Glutamatergic neuron (in vitro differentiated cells): ENCODE measurements at places on chromosomes 2 and 18. TPM values are rescaled to one million over a fixed set of nuclear protein-coding genes. Genes with fewer than 3 reads are reported as not detected.

DNA sequence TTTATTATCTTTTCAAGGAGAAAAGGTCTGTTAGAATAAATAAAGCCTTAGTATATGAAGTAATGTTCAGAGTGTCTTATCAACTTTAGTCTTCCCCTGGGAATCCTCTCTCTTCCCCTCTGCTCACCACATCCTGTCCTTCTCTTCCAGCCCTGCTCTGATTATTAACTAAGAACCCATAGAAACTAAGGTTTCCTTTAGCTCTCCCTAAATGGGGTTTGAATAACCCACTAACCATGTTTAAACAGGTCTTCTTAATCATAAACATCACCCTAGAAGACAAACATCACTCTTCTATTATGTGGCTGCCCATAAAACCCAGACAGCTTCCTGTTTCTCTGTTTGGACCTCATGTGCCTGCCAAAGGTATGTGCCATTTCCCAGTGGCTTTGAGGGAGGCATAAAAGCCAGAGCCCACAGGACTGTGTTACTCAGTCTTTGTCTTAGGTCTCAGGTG lies 50.1 kb downstream of the SLC14A1 start:
- H3K4me3 ChIP-seq, result no peak overlapping the region
- H3K27ac ChIP-seq, result no peak overlapping the region
- H3K36me3 ChIP-seq, result no peaks in the 10 kb centered on the region
- H3K4me1 ChIP-seq, result no peaks in the 10 kb centered on the region
- H3K27me3 ChIP-seq, result peaks cover 4% of the 10 kb centered on the region
- no peak for DNase-seq

DNA sequence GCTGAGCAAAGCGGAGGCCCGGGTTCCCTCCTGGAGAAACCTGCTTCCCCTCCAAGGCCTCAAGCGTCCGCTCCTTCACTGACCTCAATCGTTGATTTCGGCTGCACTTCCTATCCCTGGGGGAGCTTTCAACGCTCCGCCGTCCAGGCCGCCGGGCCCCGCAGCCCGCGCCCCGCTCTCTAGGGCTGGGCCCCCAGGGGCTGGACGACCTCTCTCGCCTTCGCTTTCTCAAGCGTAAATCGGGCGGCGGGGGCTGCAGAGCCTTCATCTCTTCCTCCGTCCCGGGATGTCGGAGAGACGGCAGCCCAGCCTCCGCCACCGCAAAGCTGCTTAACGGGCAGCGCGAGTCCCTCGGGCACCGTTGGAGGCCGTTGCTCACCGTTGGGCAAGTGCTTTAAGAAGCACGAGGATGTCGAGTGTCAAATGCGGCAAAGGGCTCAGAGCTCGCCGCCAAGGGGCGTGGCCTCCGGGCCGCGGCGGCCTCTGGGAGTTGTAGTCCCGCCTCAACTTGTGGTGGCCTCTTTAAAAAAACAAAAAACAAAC lies 8.5 kb downstream of the HES6 start:
- H3K27me3 ChIP-seq, result peaks cover 10% of the 10 kb centered on the region
- peaks cover 22% of the 10 kb centered on the region for H3K4me1 ChIP-seq
- H3K4me3 ChIP-seq, result peak overlapping the region; percentile 86

GRCh38 chr2:158499383-158499782 lies 42.6 kb downstream of the PKP4 start:
- no peak for DNase-seq
- no peaks in the 10 kb centered on the region for H3K27me3 ChIP-seq
- peaks cover 20% of the 10 kb centered on the region for H3K4me1 ChIP-seq
- H3K27ac ChIP-seq, result no peak overlapping the region
- H3K4me3 ChIP-seq, result no peak overlapping the region
- H3K36me3 ChIP-seq, result no peaks in the 10 kb centered on the region

- no peak overlapping the region for H3K27ac ChIP-seq
- H3K36me3 ChIP-seq, result no peaks in the 10 kb centered on the region
- H3K4me3 ChIP-seq, result no peak overlapping the region
- H3K4me1 ChIP-seq, result no peaks in the 10 kb centered on the region
These were observed 155.3 kb downstream of the MSH2 start for GRCh38 chr2:47558116-47558767.

DNA sequence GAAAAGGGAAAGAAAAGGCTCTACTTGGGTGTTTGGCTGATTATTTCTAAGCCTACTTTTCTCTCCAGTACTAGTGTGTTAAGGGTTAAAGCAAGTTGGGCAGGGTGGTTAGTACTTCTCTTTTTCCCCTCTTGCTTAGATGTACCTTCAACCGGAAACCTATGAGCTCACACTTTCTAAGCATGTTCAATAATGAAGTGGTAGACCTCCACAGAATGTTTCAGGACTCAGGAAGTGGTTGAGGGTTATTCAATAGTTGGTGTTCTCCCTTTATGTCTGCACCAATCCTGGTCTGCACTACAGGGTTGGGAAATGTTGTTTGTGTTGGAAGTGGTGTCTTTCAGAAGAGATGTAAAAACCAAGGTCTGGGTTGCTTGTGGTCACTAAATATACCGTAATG lies 137.1 kb downstream of the ZEB2 start:
- peaks cover 23% of the 10 kb centered on the region for H3K4me1 ChIP-seq
- no peak overlapping the region for H3K27ac ChIP-seq
- peaks cover 4% of the 10 kb centered on the region for H3K36me3 ChIP-seq

DNA sequence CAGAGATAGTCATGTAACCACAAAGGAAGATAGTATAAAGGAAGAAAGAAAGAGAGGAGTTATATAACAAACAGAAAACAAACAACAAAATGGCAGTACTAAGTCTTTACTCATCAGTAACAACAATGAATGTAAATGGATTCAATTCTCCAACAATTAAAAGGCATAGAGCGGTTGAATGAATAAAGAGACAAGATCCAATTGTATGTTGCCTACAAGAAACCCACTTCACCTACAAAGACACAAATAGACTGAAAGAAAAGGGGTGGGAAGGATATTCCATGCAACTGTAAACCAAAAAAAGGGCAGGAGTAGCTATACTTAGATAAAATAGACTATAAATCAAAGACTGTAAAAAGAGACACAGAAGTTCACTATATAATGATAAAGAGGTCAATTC lies 157.3 kb upstream of the CREB1 start:
- no peaks in the 10 kb centered on the region for H3K27me3 ChIP-seq
- H3K4me1 ChIP-seq, result peaks cover 12% of the 10 kb centered on the region
- H3K27ac ChIP-seq, result no peak overlapping the region

DNA sequence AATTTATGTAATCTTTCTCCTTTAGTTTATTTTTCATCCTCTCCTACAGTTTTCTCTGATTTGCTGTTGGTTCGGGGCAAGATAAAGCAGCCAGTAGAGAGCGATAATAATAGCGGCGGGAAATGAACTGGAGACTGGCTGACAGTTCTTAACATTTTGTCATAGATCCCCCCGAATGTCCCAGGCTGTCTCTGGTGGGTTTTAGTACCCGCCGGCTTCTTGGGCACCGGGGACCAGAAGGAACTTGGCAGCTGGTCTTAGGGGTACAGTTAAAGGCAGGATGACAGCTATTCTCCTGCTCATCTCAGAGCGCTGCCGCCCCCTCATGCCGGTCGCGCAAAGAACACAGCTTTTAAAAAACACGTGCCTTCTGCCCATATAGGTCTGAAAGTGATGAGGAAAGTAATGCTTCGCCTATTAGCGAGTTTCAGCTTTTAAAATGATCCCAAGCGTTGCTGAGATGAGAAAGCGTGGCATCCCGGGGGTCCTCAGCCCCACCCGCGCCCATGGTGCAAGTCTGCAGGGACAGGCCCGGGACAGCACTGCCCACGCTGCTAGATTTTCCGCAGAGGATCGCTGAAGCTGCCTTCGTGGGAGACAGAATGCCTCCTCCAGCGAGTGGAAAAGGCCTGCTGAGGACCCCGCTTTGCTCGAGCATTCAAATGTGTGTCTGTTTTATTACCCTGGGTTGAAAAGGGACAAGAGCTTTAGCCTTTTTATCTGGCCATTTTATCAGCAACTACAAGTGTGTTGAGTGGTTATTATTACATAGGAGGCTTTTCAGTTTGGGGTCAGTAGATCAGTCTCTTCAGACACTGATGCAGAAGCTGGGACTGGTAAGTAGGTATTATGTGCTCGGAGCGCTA lies 3.8 kb downstream of the ONECUT2 start:
- peaks cover 55% of the 10 kb centered on the region for H3K27me3 ChIP-seq
- peak overlapping the region; percentile 99 for H3K27ac ChIP-seq
- peak; percentile 45 for DNase-seq
- peak overlapping the region; percentile 99 for H3K4me3 ChIP-seq
- peaks cover 9% of the 10 kb centered on the region for H3K36me3 ChIP-seq

GPR35 gene
- 1.5 TPM for total RNA-seq

MYCN gene
- total RNA-seq, result 43.8 TPM
